ENCODE measurements at places on chromosomes 1 and 21. TPM values are rescaled to one million over a fixed set of nuclear protein-coding genes. Genes with fewer than 3 reads are reported as not detected.

DNA sequence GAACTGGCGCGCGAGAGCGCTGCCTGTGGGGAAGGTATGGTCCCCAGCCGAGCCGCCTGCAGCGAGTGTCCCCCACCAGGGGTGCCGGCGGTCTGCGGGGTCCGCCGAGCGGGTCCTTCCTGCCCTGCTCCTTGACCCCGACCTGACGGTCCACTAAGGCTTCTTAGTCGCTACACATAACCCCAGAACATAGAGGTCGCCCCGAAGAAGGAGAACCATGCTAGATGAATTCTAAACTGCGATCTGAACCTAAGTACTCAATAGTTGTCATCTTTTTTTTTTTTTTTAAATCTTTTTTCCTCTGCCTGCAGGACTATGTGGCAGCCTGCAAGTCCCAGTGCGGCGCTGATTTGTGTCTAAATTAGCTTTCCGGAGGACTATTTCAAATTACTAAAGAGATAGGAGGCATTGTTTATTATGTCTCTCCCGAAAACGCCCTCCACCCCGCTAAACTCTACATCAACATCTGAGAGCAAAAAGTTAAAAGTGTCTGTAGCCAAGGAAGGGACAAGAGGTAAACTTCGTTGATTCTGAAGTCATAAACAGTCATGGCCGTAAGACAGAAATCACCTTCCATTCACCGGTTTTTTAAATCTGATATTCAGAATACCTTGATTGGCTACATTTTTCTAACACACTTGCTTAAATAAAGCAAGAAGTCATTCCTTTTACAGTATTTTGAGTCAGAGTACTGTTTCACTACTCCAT lies 476 bp downstream of the AXDND1 start:
- no peak for DNase-seq

- DNase-seq: no peak
Observed at GRCh38 chr1:24204116-24204515, 17.0 kb upstream of the IFNLR1 start.

DNA sequence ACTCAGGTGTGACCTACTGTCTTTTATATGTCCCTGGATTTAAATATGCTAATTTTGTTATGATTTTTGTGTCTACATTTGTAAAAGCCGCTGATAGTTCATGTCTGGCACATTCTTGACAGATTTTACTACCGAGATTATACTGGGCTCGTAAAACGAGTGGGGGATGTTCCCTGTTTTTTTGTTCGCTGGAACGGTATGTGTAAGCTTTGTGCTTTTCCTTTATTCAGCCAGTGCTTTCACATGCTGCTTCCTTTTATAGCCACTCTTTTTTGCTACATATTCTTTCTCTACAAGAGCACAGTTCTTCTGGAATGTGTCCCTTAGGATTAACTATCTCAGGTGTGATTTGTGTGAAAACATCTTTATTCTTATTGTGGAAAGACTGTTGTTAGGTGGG lies 46.6 kb downstream of the ADARB1 start:
- DNase-seq: no peak

DNA sequence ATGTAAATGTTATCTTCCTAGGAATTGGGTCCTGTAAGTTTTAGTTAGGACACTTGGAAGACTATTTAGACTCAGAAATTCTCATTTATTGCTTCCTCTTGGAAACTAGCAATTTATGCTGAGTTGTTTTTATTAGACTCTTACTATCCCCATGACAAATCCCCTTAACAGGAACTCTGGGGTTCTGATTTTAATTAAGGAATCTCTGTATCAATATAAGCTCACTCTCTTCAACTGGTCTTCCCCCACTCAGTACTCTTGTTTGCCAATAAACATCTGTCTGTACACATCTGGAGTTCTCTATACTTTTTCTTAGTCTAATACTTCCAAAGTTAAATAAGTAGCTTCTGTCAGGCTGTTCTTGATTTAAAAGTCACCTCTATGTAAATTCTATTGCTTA lies 64.1 kb upstream of the TBX15 start:
- DNase-seq: no peak

- DNase-seq: no peak
Observed at GRCh38 chr1:18787825-18788385, 71.6 kb downstream of the TAS1R2 start.

- DNase-seq: no peak
Observed at GRCh38 chr1:238960071-238960470, 426.3 kb upstream of the CHRM3 start.

DNA sequence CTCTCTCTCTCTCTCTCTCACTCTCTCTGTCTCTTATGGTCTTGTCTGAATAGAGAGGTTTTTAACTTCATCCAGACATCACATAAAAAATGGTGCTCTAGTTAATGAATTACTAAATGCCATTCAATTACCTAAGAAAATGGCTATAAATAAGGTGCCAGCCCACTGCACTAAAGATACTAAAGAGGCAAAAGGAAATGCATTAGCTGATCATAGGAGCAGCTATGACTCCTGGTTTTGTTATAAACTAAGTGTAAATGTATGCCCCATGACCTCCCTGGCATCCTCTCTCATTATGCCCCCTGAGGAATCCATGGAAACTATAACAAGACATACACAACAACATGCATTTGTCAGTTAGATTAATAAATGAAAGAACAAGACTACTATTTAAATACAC lies 57.5 kb upstream of the PDC start:
- no peak for DNase-seq

- no peak for DNase-seq
Observed at GRCh38 chr1:227996187-227996950, 10.4 kb upstream of the WNT3A start.

DNA sequence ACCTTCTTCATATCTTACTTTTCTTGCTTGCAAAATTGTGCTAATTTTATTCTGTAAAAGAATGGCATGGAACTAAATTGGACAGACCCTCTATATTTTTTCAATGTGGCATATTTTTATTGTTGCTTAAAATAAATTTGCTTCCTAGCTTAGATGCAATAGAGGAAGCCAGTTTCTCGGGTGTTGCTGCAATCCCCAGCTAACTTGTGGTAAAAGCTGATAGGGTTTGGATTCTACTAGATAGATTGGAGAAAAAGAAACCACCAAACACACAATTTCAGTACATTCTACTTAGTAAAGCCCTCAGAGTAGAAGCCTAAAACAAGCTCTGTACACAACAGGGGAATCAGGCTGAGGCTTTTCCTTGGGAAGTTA lies 49.5 kb upstream of the GCLM start:
- no peak for DNase-seq

GRCh38 chr1:162905174-162906158 lies 44.5 kb upstream of the CCDC190 start:
- DNase-seq: no peak

DNA sequence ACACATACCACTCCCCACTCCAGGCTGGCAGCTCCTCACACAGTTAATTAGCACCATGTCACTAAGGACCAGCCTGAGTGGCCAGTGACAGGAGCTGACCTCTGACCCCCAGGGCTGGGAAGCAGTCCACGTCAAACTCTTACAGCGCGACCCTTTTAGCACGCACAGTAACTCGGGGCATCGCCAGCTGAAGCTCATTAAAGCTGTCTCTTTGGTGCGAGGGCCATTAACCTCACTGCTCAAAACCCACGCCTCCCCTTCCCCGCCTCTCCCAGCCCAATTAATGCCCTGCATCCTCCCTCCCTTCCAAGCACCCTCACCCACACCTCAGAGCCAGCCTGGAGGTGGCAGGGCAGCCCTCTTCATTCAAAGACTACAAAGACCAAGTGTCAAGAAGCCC lies 31.7 kb downstream of the DMAP1 start:
- no peak for DNase-seq

DNA sequence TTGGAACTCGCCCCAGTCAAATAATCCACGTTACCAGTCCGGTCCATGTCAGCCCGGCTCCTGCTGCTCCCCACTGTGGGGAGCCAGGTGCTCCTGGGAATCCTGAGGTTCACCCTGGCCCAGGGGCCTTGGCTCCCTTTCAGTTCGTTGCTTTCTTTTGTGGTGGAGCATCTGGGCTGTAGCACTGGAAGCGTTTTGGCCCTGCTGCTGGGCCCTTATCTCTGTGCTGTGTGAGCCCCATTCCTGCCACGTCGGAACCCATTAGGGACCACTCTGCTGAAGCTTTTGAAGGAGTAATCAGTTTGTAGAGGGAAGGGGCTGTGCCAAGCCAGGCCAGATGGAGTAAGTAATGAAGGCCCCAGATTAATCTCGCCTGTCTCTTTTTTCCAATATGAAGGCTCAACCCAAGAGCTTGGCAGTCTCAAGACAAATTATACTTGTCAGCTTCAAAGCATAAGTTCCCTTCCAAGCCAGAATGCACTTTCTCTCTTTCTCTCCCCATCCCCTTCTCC lies 82.3 kb downstream of the PGM1 start:
- no peak for DNase-seq

DNA sequence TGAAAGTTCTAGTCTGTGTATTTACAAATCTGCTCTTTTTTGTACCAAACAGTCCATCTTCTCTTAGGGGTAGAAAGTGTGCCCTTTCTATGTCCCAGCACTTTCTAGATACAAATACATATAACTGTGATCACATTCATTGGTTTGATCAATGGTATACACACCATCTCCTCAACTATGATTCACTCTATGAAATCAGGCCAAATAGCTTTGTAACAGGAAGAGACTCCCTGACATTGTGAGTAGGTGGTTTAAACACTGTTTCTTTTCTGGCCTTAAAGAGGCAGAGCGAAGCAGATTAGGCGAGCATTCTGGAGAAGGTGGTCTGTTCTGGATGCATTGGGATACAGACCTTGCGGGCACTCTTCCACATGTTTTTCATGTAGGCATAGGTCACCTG lies 39.3 kb upstream of the EXOSC10 start:
- DNase-seq: no peak

DNA sequence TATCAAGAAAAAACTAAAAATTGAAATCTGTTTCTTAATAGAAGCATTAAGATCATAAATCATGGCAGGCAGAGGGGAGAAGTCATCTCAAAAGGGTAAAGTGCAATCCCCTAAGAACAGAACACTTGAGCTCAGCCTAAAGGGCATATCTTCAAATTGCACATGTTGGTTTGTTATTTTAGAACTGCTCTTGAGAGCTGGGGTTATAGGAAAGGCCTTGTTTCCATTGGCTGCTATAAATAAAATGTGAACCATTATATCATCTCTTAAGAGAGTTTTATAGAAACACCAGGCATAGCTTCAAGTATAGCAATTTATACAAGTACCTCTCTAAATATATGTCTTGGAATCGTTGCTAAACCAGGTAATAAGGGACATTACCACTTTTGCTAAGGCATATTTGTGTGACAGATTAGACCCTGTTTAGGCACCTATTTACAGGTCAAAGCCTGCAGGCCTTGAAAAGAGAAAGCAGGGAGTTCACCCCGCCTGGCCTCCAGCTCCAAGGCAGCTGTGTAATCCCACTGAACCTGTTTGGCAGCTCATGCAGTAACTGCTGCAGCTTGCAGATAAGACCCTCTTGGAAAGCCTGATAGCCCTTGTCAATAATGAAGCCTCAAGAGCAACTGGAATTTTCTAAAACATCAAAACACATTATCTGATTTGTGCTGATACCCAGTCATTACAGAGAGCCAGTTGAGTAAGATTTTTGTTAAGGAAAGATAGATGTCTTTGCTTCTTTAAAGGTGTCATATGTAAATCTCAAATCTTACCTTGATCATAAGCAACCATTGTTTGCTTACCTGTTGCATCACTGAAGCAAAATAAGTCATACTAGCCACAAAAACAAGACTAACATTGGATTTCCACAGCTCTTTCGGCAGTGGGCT lies 24.2 kb upstream of the SYDE2 start:
- DNase-seq: no peak

DNA sequence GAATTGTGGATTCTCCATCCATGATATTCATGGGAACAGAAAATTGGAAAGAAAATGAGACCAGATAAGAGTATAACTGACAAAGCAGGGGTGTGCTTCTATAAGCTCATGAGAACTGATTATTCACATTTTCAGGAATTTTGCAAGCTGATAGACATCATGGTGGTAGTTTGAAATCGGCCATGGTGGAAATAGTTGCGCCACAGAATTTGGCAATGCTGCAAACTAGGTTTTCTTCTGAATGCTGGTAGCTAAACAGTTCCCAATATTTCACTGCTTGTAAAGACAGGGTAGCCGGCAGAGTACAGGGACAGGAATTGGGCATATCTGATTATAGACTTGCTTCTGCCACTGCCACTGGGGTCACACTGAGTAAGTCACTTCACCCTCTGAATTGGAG lies 151.1 kb downstream of the PLXNA2 start:
- no peak for DNase-seq

- DNase-seq: no peak
Observed at GRCh38 chr1:20770314-20771087, 16.6 kb downstream of the HP1BP3 start.

GRCh38 chr1:62325681-62326080 lies 6.4 kb upstream of the KANK4 start:
- no peak for DNase-seq

DNA sequence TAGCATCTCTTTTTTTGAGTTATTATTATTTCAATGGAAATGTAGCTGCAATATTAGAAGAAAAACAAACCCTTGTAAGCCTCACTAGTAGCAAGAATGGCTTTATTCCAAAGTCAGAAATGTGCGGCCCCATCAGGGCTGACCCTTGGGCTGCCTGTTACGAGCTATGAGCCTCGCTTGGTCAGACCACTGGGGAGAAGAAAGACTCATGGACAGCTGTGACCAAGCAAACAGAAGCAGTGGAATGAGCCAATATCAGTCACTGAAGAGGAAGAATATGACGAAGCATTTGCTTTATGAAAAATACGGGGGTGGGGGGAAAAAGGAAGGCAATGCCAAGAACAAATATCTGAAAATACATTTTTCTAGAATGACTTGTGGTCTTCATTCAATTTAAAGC lies 504.5 kb downstream of the LMO4 start:
- DNase-seq: no peak

GRCh38 chr1:182890927-182891610 lies 51.9 kb downstream of the DHX9 start:
- DNase-seq: no peak

- no peak for DNase-seq
Observed at GRCh38 chr1:208598021-208598420, 353.8 kb upstream of the PLXNA2 start.

GRCh38 chr1:33943978-33944377 lies 80.1 kb downstream of the HMGB4 start:
- no peak for DNase-seq

- no peak for DNase-seq
Observed at GRCh38 chr1:239493811-239494414, 107.5 kb downstream of the CHRM3 start.

DNA sequence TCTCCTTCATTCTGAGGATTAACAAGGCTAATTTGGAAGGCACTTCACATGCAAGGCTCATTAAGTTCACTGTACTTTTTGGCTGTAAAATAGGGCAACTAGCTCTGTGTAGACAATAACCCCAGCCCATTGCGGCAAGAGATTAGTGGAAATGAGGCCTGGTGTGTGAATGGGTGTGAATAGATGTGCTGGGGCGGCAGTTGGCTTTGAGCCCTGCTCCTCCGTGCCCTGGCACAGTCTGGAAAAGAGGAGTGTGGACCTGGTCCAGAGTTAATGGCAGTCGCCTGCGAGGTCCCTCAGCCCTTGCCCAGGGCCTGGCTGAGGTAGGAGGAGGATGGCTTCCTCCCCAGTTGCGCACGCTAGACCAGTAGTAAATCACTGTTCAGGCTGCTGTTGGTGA lies 4.8 kb downstream of the KISS1 start:
- DNase-seq: no peak

GRCh38 chr1:183830389-183830788 lies 25.5 kb downstream of the RGL1 start:
- no peak for DNase-seq

The PTPRC gene
- 556 TPM for total RNA-seq

The MYCL gene
- total RNA-seq: 0.12 TPM

The LRRC8D gene
- total RNA-seq: 19.2 TPM

The SMCP gene
- not detected for total RNA-seq

The HJV gene
- total RNA-seq: not detected

The SERPINC1 gene
- not detected for total RNA-seq

The NLRP3 gene
- total RNA-seq: 0.44 TPM

The KRTAP7-1 gene
- total RNA-seq: not detected

The PTTG1IP gene
- total RNA-seq: 49.9 TPM

The IBA57 gene
- 8.5 TPM for total RNA-seq

Measured in activated CD8-positive, alpha-beta memory T cell treated with anti-CD3 and anti-CD28 coated beads, Interleukin-2, amount 10 ng/mL, durations not matched to agents 7 days and 5 days (primary cell).